ENCODE measurements at places on chromosomes 3 and 15.

DNA sequence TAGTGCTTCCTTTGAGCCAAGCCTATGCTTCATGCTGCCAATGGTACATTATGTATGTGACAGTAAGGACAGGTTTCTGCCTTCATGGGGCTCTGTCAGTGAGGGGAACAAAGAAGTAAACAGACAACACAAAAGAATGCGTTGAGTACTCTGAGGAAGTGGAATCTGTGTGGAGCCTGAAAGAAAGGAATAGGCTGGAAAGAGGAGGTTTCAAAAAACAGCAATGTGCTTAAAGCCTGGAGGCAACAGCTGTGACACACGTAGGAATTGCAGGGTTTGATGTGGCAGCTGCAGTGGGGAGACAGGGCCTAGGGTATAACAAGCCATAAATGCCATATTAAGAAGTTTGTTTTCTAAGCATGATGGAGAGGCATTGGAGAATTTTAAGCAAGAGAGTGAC lies 316.7 kb downstream of the CLSTN2 start:
- DNase-seq, result no peak

DNA sequence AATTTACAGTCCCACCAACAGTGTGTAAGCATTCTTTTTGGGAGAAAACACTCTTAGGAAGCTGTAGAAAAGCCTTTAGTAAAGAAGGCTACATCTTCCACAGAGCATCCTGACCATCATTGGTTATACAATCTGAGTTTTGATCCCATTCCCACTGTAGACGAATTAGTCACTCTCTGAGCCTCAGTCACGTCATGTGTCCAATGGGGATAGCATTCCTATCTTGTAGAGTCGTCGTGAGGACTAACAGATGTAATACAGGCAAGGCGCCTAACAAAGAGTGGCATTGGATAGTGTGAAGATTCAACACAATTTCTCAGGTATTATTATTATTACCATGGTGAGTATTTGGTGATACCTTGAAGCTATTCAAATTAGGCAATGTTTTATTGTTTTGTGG lies 44.0 kb upstream of the ALDH1A3 start:
- DNase-seq, result no peak

- DNase-seq, result no peak
These were observed 11.3 kb downstream of the SELENOS start for GRCh38 chr15:101266034-101266433.

- DNase-seq, result no peak
These were observed 137.3 kb upstream of the SLC24A5 start for GRCh38 chr15:47983533-47983932.

DNA sequence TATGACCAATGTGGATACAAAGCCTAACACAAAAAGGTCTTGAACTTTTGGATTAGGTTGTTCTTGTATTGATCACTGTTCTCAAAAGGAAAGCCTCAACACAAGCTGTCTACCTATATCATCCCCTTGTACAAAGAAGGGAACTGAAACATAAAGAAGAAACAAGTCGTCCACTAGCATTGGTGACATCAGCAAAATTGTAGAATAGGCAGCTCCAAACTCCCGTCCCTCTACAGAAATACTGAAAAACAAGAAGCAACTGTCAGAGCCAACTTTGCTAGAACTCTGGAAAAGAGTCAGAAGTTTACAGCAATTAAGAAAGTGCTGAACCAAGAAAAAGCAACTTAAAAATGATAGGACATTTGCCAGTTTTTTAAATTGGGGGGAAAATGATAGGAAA lies 7.5 kb upstream of the NR1I2 start:
- DNase-seq, result no peak

DNA sequence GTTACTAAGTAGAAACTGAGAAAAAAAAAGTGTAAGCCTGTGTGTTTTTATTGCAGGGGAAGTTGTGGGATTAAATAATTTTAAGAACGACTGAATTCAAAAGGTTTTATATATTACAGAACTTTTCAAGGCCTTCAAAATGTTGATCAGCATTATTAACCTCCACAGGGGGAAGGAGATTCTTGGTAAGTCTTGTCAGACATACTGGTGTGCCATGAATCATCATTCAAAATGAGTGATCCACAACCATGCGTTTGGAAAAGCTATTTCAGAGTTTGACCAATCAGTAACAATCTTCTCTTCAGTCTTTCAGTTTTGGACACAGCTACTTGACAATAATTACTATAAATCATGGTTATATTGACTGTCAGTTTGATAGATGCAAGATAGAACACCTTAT lies 70.2 kb downstream of the ADAMTS9 start:
- no peak for DNase-seq

GRCh38 chr3:196111939-196112386 lies 30.1 kb upstream of the TFRC start:
- no peak for DNase-seq

DNA sequence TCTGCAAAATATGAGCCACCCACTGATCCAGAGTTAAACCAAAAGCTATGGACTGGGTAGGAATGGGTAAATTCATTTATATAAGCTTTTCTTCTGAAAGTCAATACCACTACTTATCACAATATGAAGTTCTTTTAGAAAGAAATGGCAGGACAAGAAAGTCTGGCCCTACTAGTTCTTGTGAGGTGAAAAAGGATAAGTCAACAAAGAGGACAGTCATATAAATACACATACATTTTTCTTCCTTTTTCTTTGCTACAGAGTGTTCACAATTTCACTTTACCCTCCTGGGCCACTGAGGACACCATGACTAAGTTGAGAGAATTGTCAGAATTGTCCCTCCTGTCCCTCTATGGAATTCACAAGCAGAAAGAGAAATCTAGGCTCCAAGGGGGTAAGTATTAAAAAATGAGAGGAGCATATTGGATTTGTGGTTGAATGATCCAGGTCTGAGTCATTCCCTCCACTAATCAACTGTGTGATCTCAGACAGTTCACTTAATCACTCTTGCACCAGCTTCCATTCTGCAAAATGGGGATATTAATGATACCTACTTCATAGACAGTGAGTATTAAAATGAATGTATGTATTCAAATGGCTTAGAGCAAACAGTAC lies 27.6 kb downstream of the ACP3 start:
- DNase-seq, result no peak

DNA sequence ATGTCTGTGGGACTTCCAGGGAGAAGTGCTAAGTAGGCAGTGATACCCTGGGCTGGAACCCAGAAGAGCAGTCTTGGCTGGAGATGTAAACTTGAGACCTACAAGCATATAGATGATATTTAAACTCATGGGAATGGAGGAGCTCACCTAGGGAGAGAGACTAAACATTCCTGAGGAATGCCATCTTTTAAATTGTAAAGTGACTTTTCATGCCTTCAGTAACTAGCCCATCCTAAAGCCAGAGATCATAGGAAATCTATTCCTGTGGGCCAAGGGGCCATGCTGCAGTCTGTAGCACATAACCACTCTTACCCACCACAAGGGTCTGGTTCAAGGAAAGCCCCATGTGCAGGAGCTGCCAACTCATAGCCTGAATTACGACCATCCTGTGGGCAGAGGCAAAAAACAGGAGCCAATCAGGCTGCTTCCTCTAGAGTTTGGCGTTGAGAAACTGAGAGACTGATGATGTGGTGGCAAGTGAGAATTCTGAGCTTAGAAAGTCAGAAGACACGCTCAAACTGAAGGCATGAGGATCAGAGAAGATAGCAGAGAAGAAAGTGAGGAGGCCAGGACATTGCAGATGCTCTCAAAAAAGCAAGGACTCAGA lies 37.5 kb downstream of the CTDSPL start:
- DNase-seq, result no peak

GRCh38 chr3:78174821-78175220 lies 1134.9 kb downstream of the ROBO2 start:
- no peak for DNase-seq

GRCh38 chr3:14139771-14140170 lies 14.9 kb downstream of the TMEM43 start:
- DNase-seq, result no peak

GRCh38 chr3:156518726-156519125 lies 36.2 kb downstream of the SSR3 start:
- no peak for DNase-seq

GRCh38 chr15:90201130-90201943 lies at the start of gene SEMA4B:
TSS of gene SEMA4B (plus strand) at chr15:90201330. CDS start at chr15:90201579, 249 bp downstream.
- peak; percentile 12 for DNase-seq

DNA sequence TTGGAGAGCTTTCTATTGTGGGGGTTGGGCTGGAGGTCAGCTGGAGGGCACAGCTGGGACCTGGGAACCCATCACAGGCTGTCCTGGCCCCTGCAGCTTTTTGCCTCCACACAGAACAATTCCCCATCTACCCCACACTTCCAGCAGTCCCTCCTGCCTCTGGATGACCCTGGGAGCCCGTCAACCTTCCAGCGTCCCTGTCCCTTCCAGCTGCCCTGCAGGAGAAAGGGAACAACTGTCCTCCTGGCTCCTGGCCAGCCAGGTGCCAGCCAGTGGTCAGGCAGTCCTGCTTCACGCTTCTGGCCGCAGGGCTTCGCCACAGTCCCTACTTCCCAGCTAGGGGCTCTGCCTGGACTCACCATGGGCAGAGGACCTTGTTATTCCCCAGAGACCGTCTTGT lies 27.2 kb downstream of the LINGO1 start:
- DNase-seq, result no peak

GRCh38 chr3:161560008-161560637 lies 63.5 kb downstream of the OTOL1 start:
- DNase-seq, result peak; percentile 2

GRCh38 chr3:190676481-190676880 lies 162.6 kb downstream of the IL1RAP start:
- DNase-seq, result no peak

DNA sequence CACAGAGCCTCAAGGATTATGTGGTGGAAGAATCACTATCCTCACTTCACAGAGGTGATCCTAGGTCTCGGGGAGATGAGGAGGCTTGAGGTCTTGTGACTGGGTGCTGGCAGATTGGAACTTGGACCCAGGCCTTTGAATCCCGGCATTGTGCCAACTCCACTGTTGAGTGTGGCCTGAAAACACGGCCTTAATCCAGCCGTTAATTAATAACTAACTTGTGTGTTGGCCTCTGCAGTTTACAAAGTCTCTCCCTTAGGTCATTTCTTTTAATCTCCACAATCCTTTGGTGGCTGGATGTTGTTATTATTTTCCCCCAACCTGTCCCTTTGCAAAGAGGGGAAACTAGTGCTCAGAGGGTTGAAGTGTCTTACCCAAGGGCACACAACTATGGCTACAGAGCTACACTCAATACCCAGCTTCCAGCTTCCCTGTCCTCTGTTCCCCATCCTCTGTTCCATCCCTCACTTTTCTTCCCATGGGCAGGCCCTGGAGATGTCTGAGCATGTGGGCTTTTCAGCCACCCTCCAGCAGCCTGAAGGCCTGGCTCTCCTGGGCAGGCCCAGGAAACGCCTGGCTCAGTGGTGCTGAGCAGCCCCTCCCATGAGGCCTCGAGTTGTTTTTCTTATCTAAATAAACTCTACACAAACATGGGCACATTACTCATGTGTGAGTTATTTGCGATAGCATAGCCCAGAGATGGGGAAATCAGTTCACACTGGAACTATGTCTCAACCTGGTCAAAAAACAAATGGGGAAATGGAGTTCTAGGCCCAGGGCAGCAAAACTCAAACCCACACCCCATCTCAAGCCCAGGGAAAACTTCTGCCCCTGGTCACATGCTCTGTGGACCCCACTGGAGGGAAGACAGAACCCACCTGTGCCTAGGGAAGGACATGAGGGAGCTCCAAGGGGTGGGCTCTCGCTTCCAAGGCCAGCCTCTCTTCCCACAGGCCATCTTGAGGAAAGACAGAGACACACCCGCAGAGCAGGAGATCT lies 16.8 kb upstream of the SMAD3 start:
- DNase-seq, result no peak

DNA sequence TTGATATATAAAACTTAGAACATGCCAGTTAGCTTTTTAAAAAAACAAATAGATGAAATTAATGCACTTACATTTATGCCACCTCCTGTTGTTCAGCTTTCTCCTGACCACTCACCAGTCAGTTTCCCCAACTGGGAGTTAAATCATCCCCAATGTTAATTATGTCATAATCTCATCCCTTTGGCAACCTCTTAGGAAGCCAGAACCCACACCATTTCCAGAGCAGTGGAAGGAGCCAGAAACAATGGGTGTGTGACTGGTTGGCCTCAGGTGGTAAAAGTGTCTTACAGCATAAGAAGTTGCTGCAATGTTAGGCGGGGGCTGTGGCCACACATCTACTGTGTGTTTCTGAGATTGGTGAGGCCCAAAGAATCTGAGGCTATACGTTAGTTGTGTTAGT lies 46.5 kb upstream of the MITF start:
- no peak for DNase-seq

- DNase-seq, result no peak
These were observed 10.1 kb downstream of the ARL14 start for GRCh38 chr3:160686955-160687535.

DNA sequence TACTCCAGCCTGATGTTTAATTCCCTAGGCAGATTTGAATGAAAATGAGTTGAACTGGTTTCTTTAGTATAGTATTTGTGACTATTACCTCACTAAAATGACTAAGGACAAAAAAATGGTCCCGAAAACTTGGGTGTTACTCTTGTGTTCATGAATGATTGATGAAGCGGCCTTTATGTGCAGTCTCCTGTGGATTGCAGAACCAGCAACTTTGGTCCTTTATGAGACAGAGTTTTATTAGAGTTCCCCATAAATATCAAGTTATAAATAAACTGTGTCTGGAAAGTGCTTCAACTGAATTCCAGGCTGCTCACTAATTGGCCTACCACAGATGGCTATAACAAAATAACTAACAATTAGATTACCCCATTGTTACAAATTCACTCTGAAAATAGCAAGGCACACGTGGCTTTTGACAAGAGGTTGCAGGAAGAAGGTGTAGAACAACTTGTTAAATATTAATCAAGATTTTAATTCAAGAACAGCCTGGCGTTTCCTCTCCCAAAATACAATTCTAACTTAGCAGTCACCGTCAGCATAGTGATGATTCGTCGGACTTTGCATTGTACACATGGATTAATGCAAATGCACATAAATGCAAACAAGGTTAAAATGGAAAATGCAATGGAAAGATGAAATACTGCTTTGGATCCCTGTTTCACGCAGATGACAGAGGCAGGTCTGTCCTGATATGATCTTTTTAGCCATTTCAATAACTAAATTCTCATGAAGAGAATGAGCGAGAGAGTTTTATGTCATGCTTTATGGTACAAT lies 567.3 kb upstream of the ZNF717 start:
- no peak for DNase-seq

GRCh38 chr3:125556314-125556713 lies 36.3 kb upstream of the SNX4 start:
- DNase-seq, result no peak

GRCh38 chr3:57852896-57853295 lies 96.8 kb downstream of the SLMAP start:
- DNase-seq, result no peak

DNA sequence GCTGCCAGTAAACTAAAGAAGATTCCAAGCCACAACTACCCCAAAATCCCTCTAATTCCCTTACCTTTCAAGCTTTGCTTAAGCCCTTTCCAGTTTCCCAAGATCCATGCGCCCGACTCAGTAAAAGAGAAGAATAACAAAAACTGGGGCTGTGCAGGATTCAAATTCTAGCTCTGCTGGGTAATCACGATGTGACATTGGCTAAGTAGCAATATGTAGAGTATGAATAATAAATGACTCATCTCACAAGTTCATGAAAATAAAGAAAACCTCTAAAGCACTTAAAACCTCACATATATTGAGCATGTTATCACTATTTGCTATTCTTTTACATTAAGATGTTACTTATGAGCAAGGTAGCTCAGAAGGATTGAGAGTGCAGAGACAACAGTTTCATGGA lies 522.2 kb upstream of the ZNF717 start:
- no peak for DNase-seq

GRCh38 chr3:179266701-179267211 lies 15.8 kb upstream of the KCNMB3 start:
- DNase-seq, result no peak

- DNase-seq, result no peak
These were observed 19.9 kb downstream of the GOLM2 start for GRCh38 chr15:44308415-44308814.
